Pericardium fibroblast (primary cell): ENCODE measurements at places on chromosomes 11 and 22. TPM values are rescaled to one million over a fixed set of nuclear protein-coding genes. Genes with fewer than 3 reads are reported as not detected.

SLC5A1 gene
- total RNA-seq, result not detected in 2 replicates

UBQLNL gene
- not detected in 2 replicates for total RNA-seq

IGSF9B gene
- total RNA-seq, result 0.51 and 1.6 TPM in 2 replicates

GDPD4 gene
- not detected in 2 replicates for total RNA-seq

LRRC32 gene
- 36.2 and 95.5 TPM in 2 replicates for total RNA-seq

MYO7A gene
- total RNA-seq, result 0.23 and 0.51 TPM in 2 replicates

ANO1 gene
- 0.35 and 0.43 TPM in 2 replicates for total RNA-seq

ADAMTS15 gene
- 51.1 and 79.0 TPM in 2 replicates for total RNA-seq

CRYBB3 gene
- not detected in 2 replicates for total RNA-seq

IFITM1 gene
- 300 and 328 TPM in 2 replicates for total RNA-seq

PANX3 gene
- not detected in 2 replicates for total RNA-seq

SCN3B gene
- total RNA-seq, result under 0.01 and 0.34 TPM in 2 replicates

ZNF214 gene
- total RNA-seq, result 0.70 and 2.0 TPM in 2 replicates

STARD10 gene
- 7.7 and 19.7 TPM in 2 replicates for total RNA-seq

CCDC134 gene
- 3.3 and 4.0 TPM in 2 replicates for total RNA-seq

EED gene
- 10.0 and 11.2 TPM in 2 replicates for total RNA-seq

MS4A12 gene
- total RNA-seq, result not detected in 2 replicates

PATE4 gene
- total RNA-seq, result not detected in 2 replicates

SCO2 gene
- 1.3 and 2.5 TPM in 2 replicates for total RNA-seq

TPBGL gene
- total RNA-seq, result under 0.01 and 0.51 TPM in 2 replicates

NCAM1 gene
- 2.6 and 17.3 TPM in 2 replicates for total RNA-seq

FAM83F gene
- 0.12 TPM in 1 of 2 replicates, not detected in the other for total RNA-seq
